Stimulated activated CD4-positive, alpha-beta T cell treated with anti-CD3 and anti-CD28 coated beads, Interleukin-12 subunit alpha, Interleukin-12 subunit beta, amount 100 ng/mL, for 4 hours (primary cell): ENCODE measurements at places on chromosomes 7 and 10.

- DNase-seq = no peak
Measured at GRCh38 chr10:66792441-66792840, 133.4 kb upstream of the LRRTM3 start.

DNA sequence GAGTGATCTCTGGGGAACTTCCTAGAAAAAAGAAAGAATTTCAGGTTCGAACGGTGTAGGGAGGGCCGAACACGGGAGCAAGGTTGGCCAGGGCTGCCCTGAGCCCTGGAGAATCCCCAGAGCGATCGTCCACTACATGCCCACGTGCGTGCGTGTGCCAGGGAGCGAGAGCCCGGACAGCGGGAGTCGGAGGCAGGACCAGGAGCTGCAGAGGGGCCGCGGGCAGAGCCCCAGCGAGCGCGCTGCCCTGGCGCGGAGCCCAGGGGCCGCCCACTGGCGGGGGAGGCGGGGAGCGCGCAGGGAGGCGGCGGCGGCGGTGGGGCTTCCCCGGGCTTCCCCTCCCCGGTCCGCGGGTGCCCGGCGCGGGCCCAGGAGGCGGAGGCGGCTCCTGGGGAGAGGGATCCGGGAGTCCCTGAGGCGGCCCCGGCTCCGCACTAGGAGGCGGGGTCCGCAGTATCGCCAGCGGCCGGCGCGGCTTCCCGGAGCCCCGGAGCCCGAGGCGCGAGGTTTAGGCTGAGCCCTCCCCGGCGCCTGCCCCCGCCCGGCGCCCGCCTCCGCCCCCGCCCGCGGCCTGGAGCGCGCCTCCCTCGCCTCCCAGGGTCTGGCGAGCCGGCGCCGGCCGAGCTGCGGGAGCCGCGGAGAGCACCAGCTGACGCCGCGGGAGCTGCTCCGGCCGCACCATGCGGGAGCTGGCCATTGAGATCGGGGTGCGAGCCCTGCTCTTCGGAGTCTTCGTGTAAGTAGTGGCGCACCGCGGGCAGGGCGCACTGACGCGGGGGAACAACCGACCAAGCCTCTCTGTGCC is at the start of gene PLPP4:
PLPP4 (plus strand) TSS at position 602 of the 805 bp plus-strand sequence; CDS start at position 681, 79 bp downstream.
- DNase-seq = no peak

DNA sequence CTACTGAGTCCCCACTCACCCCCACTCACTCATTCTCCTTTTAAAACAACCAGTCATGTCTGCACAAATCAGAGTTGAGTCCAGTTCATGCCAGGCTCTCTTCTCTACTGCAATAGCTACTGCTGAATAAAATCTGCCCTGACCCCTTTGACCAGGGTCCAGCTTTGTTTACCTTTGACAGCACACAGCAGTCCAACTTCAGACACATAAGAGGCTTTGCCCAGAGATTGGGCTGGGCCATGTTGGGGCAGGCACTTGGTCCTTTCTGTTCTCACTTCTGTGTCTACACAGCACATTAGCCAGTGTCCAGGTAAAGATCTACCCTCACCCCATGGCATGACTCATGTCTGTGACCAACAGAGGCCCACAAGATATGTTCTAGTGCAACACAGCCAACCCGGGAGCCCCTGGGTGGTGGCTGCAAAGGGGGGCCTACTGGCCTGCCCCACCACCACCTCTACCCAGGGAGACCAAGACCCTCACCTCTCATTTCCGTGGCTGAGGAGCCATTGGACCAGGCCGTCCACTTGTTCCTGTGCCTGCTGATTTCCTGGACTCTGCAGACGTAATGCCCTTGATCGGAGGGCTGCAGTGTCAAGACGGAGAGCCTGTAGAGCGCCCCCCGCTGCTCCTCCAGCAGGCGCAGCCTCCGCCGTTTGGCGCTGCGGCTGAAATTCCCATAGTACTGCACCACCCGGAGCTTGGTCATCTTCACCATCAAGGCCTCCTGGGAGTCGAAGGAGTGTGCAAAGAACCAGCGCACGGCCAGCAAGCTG is 8.0 kb downstream of the VSTM4 start:
- DNase-seq = no peak

GRCh38 chr7:19249281-19249680 is 104.1 kb upstream of the FERD3L start:
- no peak for DNase-seq

GRCh38 chr7:101216001-101216859 is 1.2 kb downstream of the PLOD3 start:
- DNase-seq = no peak

DNA sequence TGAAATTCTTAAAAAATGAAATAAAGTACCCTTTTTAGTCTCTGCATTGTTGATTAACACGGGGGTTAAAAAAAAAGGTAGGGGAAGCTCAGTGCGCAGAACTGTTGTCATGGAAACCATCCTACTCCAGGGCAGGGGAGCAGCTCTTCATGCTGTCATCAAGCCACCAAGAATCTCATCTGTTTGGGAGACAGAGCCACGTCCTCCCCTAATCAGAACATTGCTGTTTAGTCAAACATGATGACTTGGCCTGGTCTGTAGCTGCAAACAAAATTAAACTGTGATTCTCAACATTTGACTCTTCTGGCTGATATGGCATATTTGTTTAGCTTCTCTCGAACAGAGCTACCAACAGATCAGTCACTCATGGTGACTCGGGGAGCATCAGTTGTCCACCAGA is 254.4 kb upstream of the KLF14 start:
- no peak for DNase-seq

DNA sequence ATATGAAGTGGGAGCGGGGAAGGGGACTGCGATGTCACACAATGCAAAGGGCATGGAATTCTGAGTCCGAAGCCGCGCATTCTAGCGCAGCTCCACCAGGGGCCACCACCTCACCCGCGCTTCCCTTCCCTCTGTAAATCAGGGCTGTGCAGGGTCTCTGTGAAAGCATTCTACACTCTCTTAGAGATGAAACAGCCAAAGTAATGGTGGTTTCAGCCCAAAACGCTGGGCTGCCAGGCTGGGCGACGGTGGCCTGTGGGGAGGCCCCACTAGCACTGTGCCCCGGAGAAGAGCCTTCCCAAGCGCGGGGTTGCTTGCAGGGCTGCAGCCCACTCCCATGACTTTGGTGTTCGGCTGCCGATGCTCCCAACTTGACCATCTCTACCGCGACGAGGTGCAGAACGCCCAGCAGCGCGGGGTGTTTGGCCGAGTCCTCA is 11.4 kb downstream of the ATG9B start:
- no peak for DNase-seq

- no peak for DNase-seq
Measured at GRCh38 chr10:120002785-120003184, 110.3 kb downstream of the SEC23IP start.

- DNase-seq = no peak
Measured at GRCh38 chr10:62183857-62184795, 84.5 kb downstream of the RTKN2 start.
